Activated T-cell treated with anti-CD3 and anti-CD28 coated beads for 1 hour (primary cell): ENCODE measurements at places on chromosomes 7 and 10.

DNA sequence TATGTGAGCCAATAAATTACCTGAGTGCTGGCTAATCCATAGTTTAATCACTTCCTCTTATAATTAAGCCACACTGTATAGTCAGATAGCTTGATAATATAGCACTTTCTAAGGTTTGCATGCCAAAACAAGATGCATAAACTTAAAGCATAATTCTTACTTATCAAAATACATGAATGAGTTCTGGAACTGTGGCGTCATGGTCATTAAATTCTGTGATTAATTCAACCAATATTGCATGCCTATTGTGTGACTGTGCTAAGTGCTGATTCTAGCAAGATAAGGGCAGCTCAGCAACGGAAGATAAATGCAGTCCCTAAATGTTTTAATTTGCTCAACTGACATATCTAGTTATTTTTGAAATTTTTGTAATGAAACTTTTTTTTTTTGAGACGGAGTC lies 29.7 kb downstream of the HOXA1 start:
- DNase-seq = no peak

DNA sequence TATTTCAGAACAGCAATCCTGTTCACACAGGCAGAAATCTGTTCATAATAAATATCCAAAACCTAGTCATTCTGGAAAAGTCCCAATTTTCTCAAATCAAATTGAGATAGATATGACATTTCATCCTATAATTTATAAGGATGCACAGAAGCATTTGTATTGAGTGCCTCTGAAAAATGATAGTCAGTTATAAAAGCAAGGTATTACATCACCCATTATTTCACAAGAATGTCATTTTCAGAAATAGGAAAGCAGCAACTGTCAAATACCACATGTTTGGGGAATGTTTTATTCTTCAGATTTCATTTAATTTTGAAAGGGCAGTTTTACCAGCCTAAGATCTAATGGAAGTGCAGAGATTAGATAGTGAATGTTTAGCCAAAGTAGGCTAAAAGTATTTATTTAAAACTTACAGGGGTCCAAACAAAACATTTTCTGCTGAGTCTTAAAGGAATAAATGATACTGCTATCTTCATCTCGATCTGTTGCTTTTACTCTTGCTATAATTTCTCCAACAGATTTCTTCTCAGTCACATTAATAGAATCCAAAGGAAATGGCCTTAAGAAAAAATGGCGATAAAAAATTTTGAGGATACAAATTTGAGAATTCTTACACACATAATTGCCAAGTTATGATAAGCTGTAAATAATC lies 185.8 kb downstream of the HGF start:
- no peak for DNase-seq

GRCh38 chr10:58305821-58306220 lies 29.0 kb upstream of the UBE2D1 start:
- DNase-seq = no peak

DNA sequence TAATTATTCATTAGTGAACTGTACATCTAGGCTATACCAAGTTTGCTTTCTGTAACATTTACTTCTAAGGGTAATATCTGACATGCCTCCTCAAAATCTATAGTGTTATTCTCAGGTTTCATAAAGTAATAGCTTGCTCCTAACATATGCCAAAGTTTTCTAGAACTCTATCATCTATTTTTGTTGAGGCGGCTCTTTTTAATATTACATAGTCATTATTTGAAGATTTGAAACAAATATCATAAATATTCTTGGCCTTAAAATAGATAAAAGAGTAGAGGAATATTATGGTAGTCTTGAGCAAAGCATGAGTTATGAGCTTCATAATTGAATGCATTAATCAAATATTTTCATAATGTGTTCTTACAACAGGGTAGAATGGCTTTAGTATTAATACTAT lies 327.2 kb upstream of the KCND2 start:
- DNase-seq = no peak

DNA sequence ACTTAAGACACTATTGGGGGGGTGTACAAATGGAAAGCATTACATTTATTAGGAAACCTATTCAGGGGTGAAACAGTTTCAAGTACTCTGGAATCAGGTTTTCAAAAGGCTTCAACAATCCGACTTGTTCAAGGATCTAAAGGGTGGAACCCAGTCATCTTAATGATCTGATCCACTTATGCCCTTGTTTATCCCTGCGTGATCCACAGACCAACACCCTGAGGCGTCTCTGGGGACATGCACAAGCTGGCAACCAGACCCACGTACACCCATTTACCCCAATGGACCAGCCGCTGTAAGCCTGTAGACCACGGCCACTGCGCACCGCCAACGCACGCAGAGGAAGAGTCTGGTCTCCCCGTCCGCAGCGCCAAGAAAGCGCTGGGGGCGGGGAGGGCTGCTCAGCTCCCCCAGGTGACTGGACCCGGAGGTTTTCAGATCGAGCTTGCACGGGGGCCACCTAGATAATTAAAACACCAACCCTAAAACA lies 13.4 kb downstream of the HNRNPF start:
- DNase-seq = peak; percentile 14

DNA sequence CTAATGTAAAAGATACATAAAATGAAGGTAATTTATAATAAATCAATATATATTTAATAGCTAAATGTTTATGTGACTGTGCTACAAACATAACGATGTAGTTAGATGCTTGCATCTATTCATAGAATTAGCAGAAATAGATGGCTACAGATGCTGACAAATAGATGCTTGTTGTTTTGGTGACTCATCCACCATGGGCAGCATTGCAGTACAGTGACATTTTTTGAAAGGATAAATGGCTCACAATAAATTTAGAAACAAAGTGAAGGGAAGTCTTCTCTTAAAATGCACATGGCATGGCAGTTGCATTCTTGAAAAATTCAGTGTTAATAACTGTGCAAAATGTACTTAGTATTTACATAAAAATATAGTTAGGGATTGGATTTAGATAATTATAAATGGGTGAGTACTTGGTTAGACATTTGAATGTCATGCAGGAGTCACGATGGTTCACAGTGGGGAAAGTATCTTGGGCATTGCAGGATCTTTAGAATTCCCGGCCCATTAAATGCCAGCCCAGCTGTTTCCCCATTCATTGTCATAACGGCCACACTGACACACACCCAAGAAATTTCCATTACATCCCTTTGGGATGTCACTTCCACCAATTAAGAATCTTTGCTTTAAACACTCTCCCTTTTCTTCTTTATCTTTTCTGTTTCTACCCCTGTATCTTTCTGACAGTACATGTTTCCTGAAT lies 564.1 kb downstream of the ATRNL1 start:
- DNase-seq = no peak

DNA sequence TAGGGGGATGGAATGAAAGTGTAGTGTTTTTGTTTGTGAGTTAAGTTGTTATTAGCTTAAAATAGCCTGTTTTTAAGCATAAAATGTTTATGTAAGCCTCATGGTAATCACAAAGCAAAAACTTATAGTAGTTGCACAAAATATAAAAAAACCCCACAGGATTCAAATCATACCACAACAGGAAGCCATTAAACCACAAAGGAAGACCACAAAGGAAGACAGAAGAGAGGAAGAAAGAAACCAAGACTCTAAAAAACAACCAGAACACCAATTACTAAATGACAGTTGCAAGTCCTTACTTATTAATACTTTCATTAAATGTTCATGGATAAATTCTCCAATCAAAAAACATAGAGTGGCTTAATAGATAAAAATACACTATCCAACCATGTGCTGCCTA lies 63.6 kb downstream of the ANKRD7 start:
- DNase-seq = no peak

GRCh38 chr10:78686444-78687060 lies 382.2 kb upstream of the ZMIZ1 start:
- DNase-seq = no peak

GRCh38 chr7:138407792-138408191 lies 52.3 kb upstream of the TRIM24 start:
- DNase-seq = no peak

DNA sequence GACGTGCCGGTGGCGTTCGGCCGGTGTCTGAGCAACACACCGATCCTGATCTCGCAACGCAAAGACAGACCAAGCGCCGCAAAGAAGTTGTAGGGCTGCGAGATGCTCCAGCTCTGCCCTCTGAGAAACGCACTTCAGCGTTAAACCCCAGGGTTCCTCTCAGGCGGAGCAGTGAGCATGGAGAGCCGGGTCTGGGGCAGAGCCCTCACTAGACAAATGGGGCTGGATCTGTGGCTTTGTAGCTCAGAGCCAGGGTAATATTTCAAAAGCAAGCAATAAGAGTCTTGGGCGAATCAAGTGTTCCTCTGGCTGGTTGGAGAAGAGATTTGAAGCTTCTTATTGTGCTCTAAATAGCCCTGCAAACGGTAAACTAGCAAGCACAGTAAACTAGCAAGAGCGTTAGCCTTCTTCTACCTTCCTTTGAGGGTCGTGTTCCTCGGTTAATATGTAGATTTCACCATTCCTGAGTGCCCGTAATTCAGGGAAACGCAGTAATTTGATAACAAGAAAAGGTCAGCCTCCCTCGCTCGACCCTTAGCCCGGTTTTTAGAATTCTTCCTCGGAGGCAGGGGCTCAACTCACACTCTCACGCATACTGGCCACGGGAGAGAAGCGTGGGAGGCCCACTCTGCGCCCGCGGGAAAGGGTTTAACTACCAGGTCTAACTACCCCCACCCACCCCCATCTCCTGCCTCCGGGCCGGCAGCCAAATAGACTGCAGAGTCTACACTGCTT lies 6.7 kb downstream of the SKAP2 start:
- DNase-seq = no peak

DNA sequence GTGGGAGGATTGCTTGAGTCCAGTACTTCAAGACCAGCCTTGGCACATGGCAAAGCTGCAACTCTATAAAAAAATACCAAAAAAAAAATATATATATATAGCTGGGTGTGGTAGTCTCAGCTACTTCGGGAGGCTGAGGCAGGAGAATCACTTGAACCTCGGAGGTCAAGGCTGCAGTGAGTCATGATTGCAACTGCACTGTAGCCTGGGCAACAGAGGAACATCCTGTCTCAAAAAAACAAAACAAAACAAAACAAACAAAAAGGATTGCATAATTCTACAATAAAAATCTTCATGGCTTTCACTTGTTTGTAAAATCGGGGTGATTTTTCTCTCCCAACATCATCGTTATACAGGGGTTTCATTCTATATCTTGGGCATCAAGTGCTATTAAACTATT lies 35.1 kb downstream of the GUSB start:
- no peak for DNase-seq

DNA sequence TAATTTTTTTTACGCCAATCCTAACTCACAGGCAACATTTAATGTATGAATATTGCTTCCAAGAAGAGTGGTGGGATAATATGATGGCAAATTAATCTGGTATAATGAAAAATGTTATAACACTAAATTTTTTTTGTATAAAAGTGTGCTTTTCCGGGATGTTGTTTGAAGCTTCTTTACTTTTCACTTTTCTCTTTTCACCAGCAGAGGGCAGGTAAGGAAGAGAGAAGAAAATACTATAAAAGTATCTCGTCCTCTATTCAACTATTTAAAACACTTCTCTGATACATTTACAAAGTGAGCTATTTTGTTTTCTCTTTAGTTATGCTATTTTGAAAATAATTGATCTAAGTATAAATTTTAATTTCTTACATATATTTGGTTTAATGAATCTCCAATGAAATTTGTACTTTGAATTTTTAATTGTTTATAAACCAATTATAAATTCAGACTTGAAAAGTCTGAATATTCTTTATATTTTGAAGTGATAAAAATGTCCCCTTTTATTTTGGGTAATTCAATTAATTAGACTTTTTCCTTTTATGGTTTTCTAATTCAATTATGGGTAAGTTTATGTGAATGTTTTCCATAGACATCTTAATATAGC lies 20.7 kb upstream of the CFTR start:
- no peak for DNase-seq

- no peak for DNase-seq
Observed at GRCh38 chr10:128274938-128275337, 148.7 kb upstream of the MKI67 start.

DNA sequence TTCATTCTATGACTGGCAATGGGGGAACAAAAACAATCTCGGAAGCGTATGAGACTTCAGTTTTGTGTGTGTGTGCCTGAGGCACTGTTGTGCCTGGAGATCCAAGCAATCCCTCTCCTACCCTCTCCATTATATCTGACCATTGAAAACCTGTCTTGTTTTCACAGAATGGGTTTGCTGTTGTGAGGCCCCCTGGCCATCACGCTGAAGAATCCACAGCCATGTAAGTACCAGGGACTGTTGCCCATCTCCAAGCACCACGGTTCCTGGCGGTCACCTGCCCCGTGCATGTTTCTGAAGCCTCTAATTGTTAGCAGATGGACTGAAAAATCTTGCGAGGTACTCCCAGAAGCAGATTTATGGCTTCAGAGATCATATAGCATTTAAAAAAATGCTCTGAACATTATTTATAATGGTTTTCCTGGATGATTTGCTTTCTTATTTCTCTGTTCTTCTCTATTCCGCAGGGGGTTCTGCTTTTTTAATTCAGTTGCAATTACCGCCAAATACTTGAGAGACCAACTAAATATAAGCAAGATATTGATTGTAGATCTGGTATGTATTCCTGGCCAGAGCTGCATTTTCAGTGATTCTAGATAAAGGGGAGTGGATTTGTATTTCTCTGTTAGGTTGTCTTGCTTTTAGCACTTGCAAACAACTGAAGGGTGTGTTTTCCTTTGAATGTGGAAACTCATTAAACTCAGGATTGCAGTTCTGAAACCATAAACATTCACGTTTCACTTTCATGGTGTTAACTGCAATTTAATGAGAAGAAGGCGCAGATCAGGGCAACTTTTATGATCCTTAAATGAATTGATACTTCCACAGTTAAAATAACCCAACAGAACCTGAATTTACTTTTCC lies 288.2 kb downstream of the TWIST1 start:
- no peak for DNase-seq

DNA sequence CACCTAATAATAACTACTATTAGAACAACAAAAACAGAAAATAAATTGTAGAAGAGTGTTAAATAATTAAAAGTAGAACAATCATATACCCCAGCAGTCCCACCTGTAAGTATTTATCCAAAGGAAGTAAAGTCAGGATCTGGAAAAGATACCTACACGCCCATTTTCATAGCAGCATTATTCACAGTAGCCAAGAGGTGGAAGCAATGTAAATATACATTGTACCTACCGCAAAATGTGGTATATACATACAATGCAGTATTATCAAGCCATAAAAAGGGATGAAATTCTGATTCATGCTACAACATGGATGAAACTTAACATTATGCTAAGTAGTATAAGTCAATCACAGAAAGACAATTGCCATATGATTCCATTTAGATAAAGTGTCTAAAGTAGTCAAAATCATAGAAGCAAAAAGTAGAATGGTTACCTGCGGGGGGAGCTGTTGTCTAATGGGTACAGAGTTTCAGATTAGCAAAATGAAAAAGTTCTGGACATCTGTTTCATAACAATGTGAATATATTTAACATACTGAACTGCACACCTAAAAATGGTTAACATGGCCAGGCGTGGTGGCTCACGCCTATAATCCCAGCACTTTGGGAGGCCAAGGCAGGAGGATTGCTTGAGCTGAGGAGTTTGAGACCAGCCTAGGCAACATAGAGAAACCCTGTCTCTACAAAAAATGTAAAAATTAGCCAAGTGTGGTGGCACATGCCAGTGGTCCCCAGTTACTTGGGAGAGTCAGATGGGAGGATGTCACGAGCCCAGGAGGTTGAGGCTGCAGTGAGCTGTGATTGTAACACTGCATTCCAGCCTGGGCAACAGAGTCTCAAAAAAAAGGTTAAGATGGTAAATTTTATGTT lies 6.0 kb upstream of the TMED4 start:
- peak; percentile 49 for DNase-seq

- no peak for DNase-seq
Observed at GRCh38 chr10:126935263-126935946, 30.2 kb downstream of the DOCK1 start.

GRCh38 chr7:69654849-69655707 lies 56.8 kb downstream of the AUTS2 start:
- DNase-seq = no peak
